ENCODE measurements at places on chromosomes 12 and 14.

GRCh38 chr12:53217931-53218307, 10.9 kb upstream of the ITGB7 start:
- DNase-seq: no peak

DNA sequence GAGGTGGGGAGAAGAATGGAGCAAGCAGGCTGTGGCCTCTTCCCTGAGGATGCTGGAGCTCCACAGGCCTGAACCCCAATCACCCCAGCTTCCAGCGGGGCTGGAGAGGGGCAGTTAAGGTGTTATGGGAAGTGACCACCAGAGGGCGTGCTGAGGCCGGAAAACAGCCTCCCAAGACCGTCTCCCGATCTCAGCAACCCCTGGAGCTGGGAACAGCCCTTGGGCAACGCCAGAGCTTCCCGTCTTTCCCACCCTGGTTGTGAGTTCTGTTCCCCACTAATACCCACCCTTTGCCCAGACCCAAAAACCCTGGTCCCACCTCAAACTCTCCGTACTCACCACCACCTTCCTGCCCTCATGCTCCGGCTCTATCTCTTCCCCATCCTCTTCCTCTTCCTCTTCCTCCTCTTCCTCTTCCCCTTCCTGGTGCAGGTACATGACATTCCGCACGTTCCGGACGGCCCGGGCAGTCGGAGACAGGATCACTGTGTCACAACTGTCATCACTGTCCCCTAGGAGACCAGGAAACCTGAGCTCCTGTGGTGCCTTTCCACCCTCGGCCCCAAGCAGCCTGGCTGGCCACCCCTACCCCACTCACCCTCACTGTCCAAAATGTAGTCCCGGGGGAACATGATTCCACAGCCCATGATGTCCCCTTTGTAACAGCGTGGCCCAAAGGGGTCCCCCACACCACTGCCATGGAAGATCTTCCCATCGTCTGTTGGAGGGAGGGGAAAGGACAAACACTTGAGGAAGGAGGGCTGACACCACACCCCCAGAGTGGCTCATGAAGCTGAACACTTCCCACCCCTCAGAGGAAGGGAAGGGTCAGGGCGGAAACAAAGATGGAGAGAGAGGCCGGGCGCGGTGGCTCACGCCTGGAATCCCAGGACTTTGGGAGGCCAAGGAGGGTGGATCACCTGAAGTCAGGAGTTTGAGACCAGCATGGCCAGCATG, 12.9 kb downstream of the SPRYD3 start:
- peak; percentile 72 for DNase-seq

- no peak for DNase-seq
These were observed 13.4 kb downstream of the ST8SIA1 start for GRCh38 chr12:22321018-22321605.

GRCh38 chr12:31989571-31990362, 30.6 kb downstream of the RESF1 start:
- no peak for DNase-seq

DNA sequence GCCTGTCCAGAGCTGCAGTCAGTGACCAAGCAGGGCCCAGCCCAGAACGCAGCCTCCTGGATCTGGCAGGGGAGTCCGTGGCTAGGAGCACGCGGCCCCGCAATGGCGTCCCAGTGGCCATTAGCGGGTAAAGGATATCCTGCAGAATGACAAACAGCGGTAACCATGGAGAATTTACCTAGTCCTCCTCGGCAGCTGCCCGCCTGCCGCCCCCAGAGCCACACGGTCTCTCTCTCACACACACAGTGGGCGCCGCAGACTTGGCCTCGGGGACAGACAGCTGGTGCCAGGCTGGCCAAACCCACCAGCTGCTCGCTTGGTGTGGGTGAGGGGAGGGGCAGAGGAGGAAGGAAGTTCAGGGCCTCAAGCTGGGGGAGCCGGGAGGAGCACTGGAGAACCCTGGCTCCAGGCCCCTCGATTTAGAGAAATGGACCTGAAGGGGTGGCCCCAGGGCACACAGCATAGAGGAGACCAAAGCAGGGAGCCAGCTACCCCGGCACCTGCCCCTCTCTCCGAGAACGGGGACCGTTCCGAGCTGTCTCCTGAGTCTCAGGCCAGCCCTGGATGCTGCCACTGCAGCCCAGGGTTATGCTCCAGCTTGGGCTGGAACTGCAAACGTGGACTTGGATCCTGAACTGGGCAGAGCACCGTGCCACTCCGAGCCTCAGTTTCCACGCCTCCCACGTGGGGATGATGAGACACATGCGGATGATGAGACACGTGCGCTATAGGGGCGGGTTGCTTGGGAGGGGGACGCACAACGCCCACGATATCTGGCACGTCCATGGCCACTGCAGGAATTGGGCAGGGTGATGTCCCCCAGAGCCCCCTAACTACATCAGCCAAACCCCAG, 3.4 kb downstream of the CDK2AP1 start:
- no peak for DNase-seq

Data from omental fat pad (tissue), 4 donors.